Colonic mucosa (tissue), 4 donors: ENCODE measurements at places on chromosomes 13 and 19.

- DNase-seq: peak; percentile 92
Measured at GRCh38 chr19:45075301-45076028, 813 bp downstream of the ZNF296 start.

DNA sequence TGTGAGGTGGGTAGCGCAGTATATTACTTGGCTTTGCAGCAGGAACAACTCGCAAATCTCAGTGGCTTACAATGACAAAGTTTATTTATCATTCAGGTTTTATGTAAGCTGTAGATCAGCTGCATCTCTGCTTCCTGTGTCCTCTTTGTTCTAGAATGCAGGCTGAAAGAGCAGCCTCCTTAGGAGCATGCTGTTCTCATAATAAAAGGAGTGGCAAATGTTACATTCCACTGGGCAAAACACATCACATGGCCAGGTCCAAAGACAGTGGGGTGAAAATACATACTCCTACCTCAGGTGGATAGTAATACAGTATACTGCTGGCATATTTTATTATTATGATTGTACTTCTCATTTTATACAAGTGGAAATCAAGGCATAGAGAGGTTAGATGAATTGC is 1.2 kb upstream of the CSNK1A1L start:
- DNase-seq: no peak

DNA sequence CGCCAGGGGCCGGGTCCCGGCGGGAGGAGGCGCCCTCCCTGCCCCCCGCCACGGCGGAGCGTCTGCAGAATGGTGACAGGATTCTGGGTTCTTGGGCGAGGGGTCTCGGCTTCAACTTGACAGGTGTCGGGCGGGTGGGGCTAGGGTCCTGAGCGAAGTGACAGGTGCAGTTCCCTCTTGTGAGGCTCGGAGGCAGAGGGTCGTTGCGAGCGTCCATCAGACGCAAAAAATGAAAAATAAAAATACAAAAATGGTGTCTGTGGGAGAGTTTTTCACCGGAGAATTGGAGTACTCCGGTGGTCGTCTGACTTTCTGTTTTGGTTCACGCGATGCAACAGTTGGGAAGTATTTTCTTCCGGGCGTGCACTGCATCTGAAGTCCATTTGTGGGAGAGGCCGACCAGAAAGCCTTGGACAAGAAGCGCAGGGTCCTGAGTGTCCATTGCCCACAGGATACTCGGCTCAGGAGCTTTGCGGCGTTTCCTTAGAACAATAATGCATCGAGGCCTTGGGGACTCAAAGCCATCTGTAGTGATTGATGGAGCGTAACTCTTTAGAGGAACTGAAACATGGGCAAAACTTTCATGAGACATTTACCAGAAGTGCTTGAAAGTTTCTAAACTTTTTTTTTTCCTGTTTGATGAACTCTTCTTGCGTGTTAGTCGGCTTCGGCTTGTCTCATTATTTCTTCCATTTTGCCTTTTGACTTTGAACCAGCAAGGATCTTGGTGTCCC is 759 bp downstream of the RB1 start:
- peak; percentile 48 for DNase-seq

DNA sequence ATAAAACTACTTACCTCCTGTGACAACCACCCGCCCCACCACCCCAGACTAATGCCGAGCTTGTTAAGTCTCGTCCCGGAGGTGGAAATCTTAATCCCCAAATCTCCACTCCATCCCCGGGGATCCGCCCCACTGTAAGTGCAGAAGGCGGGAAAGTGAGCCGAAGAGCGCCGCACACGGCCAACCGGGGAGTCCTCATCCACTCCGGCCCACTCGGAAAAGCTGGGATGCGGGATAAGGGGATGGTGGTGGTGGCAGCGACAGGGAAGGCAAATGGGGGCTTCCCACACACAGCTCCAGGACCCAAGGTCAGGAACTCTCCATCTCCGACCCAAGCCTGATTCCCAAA is 621 bp downstream of the FBL start:
- DNase-seq: no peak

DNA sequence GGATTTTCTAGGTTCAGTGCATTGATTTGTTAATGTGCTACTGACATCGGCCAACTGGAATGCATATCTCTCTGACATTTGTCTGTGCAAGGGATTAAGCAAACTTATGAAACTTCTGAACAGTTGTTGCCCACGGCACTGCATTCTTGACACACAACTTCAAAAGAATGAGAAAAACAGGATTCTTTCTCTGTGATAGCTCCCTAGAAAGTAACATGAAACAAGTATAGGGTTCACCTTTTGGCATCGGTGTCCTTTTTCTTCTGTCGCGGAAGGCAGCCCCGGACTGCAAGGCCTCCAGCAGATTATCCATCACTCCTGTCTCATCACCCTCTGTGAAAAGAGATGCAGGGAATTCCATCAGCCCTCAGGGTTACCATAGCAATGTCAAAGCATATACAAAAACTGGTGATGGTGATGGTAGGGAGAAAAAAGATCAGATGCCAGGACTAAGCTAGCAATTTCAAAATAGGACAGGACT is 389.2 kb downstream of the DIAPH3 start:
- DNase-seq: no peak

- peak; percentile 78 for DNase-seq
Measured at GRCh38 chr19:13784731-13785452, 10.4 kb upstream of the ZSWIM4 start.

DNA sequence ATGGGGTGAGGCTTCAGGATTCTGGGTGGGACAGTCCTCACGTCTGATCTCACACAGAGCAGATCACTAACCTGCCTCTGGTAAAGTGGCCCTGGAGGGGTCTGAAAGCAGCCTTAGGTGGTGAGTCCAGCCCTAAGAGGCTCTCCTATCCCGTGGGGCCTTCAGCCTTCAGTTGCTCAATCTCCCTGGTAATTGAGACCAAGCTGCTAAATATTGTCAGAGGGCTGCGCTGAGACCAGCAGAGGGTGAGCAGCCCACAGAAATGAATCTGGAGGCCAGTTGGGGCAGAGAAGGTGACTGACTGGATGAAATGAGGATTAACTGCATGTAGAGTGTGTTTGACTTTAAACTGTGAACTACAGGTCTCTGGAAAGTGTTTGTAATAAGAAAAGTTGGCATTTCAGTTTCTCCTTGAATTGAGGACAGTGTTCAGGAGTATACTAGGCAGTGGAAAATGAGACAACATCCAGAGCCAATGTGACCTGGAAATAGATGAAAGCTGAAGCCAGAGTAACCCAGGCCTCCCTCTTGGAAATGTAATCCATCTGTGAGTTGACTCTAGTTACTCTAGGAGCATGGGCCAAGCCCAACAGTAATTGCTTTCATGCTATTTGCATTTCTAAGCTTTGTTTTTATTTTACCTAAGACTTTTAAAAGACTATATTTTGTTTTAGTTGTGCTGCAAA is 14.3 kb upstream of the HSPH1 start:
- no peak for DNase-seq

GRCh38 chr13:57865600-57866294 is 234.2 kb downstream of the PCDH17 start:
- no peak for DNase-seq

- no peak for DNase-seq
Measured at GRCh38 chr13:90918536-90918935, 429.0 kb upstream of the MIR17HG start.

DNA sequence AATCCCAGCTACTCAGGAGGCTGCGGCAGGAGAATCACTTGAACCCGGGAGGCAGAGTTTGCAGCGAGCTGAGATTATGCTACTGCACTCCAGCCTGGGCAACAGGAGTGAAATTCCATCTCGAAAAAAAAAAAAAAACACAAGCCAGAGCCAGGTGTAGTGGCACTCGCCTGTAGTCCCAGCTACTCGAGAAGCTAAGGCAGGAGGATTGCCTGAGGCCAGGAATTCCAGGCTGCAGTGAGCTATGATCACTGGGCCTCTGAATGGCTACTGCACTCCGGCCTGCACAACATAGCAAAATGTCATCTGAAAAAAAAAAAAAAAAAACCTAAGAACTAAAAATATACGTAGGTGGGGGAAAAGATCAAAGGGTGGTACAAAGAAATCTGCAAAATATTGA is 19.4 kb downstream of the EPS15L1 start:
- DNase-seq: no peak

GRCh38 chr19:55642153-55643002 is 1.1 kb upstream of the ZNF581 start:
- peak; percentile 57 for DNase-seq

- no peak for DNase-seq
Measured at GRCh38 chr13:110286833-110287819, 19.8 kb downstream of the COL4A1 start.

DNA sequence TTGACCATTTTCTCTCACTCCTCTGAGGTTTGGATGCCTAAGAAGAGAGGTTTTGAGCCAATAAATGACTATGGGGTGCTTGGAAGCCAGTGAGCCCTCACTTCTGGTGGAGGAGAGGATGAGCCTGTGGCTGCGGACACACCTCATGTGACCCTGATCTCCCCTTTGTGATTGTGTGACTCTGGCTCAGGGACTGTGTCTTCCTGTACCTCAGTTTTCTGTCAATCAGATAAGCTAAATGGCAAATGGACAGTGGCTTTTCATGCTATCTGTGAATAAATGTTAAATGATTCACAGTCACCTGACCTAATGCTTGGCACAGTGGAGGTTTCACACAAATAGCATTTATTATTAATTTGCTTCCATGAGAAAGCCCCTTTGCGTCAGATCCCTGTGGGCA is 2.7 kb downstream of the PSG8 start:
- DNase-seq: no peak

DNA sequence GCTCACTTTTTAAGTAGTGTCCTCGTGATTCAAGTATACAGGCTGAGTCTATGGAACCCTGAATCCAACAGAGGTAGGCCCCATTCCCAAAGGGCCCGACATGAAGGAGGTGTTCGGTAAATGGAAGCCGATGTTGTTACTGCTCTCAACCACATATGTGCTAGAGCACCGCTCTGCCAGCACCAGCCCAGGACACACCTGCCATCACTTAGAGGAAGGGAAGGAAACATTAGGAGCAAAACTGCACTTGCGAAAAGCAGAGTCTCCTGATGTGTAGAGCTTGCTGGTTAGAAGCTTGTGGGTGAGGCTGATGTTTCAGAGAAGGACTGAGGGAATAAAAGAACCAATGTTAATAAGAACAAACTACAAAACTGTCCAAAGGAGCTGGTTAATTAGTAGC is 9.4 kb upstream of the CCDC97 start:
- DNase-seq: no peak

DNA sequence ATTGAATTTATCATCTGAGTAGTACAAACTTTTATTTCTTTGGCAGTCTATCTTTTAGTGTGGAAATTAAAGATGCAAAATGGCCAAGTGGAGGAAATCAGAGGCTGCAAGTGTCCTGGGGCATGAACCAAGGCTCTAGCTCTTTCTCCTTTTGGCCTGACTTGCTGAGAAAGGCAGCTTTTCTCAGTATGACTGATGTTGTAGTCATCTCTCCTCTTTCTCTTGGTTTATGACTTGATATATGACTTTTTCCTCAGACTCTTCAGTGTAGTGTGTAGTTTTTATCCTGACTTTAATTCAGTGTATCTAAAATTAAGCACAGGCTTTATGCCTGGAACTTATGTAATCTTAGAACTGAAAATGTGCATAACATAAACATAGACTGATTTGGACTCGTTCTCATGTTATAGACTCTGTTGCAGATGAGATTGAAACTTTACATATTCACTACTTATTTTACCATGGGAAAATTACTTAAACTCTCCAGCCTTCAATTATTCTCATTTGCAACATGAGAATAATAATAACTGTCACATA is 65.7 kb downstream of the SLITRK5 start:
- DNase-seq: no peak

DNA sequence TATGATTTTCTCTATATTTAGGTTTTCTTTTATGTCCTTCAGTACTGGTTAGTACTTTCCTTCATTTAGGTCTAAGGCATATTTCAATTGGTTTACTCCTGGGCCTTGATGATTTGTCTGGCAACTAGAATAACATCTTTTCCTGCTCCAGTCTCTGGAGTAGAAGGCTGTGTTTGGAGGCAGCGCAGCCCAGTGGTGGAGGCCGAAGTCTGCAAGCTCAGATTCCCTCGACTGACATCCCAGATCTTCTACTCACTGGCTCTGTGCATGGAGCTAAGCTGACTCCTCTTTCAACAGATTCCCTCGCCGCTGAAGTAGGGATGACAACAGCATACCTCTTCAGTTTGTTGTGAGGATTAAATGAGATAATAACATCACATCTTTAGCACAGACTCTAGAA is 141.0 kb downstream of the RAP2A start:
- peak; percentile 41 for DNase-seq

DNA sequence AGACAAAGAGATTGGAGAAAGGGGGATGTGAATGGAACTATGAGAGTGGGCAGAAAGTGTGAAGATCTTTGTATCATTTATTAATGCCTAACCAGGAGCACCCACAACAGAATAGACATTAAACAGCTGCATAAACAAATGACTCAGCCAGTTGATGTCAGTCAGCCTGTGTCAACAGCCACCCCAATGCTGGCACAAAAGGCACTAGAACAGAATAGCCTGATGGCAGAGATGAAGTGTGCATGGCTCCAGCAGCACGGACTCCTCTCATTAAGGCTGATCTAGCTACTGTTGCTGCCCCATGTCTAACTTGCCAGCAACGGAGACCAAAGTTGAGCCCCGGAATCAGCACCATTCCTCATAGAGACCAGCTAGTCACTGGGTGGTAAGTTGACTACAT is 7.8 kb downstream of the CPB2 start:
- DNase-seq: no peak

DNA sequence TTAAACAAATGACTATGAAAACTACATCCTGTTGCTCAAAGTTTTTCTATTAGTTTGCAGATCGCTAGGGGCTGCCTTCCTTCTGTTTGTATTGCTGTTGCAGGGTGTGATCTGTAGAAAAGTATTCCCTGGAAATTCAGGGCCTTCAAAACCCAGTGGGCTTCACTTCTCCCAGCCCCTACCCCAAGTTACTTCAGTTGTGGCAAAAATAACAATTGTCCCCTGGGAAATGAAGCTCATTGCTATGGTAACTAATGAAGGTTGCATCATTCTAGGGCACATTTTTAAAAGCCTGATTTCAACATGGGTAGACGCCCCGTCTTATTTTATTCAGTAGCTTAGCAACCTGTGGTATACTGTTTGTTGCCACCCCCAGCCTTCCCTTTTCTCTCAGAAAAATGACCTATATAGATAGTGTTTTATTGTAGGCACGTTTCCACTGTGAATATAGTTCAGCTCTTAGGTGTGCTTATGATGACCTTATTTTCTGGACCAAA is 60.9 kb downstream of the WDFY2 start:
- no peak for DNase-seq

DNA sequence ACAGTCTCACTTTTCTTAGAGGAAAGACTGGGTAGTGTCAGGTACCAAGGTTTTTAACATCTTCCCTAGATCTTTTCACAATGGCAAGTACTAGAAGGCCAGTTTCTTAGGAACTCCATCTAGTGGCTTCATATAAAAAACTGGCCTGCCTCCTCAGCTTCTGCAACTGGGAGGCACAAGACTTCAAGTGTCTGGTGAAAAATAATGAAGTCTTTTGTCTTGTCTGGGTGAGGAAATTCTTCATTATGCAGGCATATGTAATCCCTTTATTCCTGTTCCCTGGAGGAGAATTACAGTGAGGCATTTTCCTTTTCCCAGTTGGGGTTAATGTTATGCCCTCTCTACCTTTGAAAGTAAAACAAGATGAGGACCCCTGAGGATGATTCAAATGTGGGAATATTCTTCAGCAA is 300.5 kb downstream of the NALCN start:
- DNase-seq: no peak

- no peak for DNase-seq
Measured at GRCh38 chr13:28128030-28128429, 10.3 kb upstream of the PAN3 start.

- DNase-seq: peak; percentile 33
Measured at GRCh38 chr19:45973553-45974338, at the start of gene NOVA2. Gene NOVA2, minus strand, starts transcription at chr19:45973865. Its CDS starts 514 bp downstream, at chr19:45973351.
